ENCODE measurements at places on chromosomes 16 and 17.

DNA sequence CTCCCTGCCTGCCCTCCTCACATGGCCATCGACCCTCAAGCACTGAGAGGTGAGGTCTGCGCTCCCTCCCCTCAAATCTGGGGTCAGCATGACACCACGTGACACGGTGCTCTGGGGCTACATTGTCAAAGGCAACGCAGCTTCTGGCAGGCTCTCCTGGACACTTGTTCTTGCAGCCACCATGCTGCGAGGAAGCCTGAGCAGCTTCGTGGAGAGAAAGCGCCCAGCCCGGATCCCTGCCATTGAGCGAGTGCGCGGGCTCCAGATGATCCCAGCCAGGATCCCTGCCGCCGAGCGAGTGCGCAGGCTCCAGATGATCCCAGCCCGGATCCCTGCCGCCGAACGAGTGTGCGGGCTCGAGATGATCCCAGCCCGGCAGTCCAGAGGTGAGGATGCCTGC, 70.9 kb upstream of the METRNL start:
- DNase-seq = no peak

- DNase-seq = no peak
Observed at GRCh38 chr16:48536614-48537200, 73.3 kb downstream of the N4BP1 start.

DNA sequence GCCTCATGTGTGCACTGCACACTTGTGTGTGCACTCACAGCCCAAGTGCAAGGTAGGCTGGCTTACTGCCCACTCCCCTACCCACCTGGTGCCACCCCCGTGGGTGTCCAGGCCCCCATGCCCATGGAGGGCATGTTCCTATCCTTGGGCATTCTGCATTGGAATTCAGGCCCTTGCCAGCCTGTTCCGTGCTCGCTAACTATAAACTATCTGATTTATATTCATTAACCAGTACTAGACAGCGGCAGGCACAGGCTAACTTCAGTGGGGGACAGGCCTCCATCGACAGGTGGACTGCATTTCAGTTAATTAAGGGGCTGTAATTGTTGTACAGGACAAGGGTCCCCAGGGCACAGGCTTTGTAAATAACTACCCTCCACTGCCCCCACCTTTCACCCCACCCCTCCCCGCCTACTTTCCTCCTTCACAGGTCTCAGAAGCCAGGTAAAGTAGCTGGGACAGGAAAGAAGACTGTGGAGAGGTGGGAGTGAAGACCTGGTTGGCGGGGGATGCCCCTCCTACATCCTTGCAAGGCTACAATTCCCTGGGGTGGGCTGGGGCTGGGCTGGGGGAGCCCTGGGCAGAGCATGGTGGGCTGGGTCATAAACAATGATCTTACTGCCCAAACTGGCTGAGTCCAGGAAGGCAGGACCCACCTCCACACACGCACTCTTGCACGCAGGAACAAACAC, 119.0 kb upstream of the LHX1 start:
- DNase-seq = no peak

DNA sequence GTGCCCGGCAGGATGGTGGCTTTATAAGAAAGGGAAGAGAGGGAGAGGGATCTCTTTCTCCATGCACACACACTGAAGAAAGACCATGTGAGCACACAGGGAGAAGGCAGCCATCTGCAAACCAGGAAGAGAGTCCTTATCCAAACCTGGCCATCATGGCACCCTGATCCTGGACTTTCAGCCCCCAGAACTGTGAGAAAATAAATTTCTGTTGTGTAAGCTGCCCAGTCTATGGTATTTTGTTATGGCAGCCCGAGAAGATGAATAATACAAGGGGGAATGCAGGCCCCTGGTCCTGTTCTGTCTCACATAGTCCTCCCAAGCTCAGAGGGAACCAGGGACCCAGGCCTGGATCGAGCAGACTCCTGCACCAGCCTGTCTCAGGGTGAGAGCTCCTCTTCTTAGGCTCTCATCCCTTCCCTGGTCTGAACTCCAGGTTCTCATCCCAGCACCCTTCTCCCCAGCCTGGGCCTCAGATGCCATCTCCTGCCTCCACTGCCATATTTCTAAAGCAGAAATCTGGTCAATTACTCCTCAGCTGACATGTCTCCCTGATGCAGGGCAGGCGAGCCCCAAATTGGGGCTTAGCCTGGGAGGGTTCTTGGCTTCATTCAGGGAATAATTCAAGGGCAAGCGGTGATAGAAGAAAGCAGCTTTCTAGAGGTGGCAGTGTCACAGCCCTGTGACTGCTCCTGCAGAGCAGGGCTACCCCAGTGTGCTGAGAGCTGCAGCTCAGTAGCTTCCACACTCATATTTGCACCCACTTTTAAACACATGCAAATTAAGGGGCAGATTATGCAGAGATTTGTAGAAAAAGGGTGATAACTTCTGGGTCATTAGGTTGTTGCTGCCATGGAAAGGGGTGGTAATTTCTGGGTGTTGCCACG, 28.8 kb downstream of the IGFBP4 start:
- no peak for DNase-seq

DNA sequence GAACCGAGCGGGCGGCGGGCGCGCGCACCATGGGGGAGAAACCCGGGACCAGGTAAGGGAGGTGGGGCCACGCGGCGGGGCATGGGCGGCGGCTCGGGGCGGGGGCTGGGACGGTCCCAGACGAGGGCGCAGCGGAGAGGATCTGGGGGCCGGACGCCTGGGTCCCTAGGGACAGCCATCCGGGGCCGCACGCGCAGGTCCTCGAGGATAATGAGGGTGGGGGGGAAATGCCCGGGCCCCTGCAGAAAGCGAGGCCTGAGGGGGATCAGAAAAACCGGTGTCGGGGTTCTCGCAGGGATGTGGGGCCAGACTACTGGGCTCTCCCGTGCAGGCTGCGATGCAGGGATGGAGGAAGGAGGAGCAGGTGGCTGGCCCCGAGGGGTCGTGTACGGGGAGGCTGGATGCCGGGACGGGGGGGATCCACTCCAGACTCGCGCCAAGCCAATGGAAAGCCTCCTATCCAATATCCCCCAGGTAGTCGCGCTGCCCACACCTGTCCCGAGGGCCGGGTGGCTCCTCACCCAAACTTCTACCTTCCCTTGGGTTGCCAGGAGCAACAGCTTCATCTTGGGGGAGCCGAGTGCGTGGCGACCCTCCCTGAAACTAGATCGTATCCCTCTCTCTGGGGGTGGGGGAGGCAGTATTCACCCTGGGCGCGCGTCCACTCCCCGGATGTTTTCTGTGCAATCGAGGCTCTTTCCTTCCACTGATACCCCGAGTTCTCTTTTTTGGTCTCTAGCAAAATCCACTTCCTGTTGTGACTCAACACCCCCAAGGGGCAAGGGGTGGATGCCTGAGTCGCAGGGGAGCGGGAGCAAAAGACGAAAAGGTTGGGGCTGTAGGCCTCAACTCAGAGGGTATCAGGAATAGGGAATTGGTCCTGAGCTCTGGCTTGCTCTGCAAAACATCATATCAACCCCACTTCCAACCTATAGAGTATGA, 532 bp downstream of the ARRB2 start:
- DNase-seq = no peak

GRCh38 chr16:10980813-10981212, 36.4 kb downstream of the CLEC16A start:
- DNase-seq = no peak

- no peak for DNase-seq
Observed at GRCh38 chr17:280216-280615, 72.4 kb downstream of the RPH3AL start.

- DNase-seq = no peak
Observed at GRCh38 chr17:81898885-81899284, 3.2 kb upstream of the NPB start.

DNA sequence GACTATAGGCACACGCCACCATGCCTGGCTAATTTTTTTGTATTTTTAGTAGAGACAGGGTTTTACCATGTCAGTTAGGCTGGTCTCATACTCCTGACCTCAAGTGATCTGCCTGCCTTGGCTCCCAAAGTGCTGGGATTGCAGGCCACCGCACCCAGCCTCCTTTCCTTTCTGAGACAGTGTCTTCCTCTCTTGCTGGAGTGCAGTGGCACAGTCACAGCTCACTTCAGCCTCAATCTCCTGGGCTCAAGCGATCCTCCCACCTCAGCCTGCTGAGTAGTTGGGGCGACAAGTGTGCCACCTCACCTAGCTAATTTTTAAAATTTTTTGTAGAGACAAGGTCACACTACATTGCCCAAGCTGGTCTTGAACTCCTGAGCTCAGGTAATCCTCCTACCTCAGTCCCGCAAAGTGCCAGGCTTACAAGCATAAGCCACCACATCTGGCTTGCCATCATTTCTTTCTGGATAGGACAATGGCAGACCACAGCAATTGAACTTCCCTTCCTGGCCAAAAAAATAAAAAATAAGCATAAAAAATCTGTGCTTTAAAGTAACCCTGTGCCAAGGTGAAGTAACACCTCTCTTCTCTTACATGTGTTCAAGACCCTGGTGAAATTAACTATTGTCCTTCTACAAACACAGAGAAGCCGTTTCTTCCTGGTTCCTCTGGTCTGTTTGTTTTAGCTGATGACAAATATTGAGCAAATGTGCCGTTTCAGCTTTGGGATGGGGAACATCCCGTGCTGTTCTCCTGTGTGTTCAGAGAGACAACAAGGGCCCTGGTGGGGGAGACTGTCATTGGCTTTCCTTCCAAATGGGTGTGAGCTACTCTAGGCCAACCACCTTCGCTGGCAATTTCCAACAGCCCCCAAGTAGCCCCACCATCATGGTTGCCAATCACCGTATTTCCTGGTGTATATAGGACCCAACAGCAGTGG, 60.2 kb downstream of the EMP2 start:
- DNase-seq = no peak

- peak; percentile 30 for DNase-seq
Observed at GRCh38 chr17:47649972-47650524, 329 bp downstream of the KPNB1 start.

DNA sequence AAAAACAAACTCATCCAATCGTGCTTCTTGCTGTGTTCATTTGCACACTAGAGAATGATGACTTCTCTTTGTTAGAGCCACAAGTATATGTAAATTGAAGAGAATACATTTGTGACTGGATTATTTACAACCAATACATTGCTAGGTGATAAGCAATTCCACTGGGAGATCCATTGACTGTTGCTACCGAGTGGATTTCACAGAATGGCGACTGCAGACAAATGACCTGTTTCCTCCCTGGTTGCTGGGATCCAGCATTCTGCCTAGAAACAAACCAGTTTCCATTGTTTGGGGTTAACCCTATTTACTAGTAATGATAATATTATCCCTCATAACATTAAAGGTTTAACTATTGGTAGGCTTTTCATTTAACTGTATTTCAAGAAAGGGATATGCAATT, 36.9 kb upstream of the CPHXL start:
- no peak for DNase-seq

- no peak for DNase-seq
Observed at GRCh38 chr16:89350701-89351380, 133.3 kb downstream of the ZNF778 start.

DNA sequence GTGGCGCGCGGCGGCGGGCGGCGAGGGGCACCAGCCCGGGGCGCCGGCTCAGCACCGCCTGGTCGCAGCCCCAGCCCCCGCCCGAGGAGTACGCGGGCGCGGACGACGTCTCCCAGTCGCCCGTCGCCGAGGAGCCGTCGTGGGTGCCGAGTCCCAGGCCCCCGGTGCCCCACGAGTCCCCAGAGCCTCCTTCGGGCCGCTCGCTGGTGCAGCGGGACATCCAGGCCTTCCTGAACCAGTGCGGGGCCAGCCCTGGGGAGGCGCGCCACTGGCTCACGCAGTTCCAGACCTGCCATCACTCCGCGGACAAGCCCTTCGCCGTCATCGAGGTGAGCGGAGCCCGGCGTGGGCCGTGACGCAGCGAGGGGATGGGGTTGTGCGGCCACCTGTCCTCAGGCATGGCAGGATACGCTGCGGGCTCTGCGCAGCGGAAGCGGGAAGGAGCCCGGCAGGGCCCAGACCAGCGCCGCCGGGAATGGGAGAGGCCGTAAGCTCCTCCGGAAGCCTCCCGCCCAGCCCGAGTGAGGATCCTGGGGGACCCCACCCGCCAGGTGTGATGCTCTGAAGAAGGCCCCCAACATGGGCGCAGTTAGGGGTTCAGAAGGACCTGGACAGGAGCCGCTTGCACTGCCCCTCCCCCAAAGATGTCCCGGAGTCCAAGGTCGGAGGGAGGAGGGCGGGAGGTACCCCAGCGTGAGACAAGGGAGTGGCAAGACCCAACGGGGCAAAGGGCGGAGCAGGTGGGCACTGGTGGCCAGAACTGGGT, 522 bp downstream of the NAGS start:
- no peak for DNase-seq

GRCh38 chr16:55125818-55126385, 195.2 kb downstream of the IRX5 start:
- DNase-seq = no peak

DNA sequence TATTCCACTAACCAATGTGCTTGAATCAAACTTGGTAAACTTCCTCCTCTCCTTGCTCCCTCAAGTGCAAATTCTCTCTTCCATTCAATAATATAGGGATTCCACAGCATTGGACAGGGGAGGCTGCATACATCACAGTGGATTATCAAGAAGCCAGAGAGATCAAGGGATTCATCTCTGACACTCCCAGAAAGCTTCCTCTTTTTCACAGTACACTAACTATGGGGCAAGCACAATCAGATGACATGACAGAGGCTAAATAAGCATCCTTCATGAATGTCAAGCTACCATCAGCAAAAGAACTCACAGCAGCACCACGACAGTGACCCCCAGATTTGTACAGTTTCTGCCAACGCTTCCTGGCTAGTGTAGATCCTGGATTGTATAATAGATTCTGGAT, 178.4 kb upstream of the C17orf78 start:
- DNase-seq = no peak

GRCh38 chr16:85921026-85921425, 22.1 kb downstream of the IRF8 start:
- no peak for DNase-seq

DNA sequence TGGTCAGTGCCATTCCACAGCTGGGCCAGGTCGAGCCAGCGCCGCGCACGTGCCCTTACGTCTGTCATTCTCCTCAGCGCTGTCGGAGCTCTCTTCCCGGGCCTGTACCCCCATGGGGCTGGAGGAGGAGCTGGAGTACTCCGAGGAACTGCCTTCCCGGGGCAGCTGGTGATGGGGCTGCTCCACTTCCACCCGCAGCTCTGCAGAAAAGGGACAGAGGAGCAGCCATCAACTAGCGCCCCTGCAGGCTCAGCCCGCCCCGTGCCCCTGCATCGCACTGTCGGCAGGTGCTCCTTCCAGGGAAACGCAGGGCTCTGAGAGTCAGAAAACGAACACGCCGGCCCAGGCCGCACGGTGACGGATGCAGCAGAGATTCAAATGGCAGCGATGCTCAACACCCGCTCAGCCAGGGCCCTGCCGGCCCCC, 20.9 kb downstream of the MAP1LC3B start:
- no peak for DNase-seq

GRCh38 chr17:46163316-46163715, 29.9 kb downstream of the KANSL1 start:
- no peak for DNase-seq

Measured in stimulated activated CD8-positive, alpha-beta memory T cell treated with anti-CD3 and anti-CD28 coated beads, Interleukin-4, amount 100 ng/mL, for 4 hours (primary cell).